GM18507 (cell line): ENCODE measurements at places on chromosomes 13 and 19.

DNA sequence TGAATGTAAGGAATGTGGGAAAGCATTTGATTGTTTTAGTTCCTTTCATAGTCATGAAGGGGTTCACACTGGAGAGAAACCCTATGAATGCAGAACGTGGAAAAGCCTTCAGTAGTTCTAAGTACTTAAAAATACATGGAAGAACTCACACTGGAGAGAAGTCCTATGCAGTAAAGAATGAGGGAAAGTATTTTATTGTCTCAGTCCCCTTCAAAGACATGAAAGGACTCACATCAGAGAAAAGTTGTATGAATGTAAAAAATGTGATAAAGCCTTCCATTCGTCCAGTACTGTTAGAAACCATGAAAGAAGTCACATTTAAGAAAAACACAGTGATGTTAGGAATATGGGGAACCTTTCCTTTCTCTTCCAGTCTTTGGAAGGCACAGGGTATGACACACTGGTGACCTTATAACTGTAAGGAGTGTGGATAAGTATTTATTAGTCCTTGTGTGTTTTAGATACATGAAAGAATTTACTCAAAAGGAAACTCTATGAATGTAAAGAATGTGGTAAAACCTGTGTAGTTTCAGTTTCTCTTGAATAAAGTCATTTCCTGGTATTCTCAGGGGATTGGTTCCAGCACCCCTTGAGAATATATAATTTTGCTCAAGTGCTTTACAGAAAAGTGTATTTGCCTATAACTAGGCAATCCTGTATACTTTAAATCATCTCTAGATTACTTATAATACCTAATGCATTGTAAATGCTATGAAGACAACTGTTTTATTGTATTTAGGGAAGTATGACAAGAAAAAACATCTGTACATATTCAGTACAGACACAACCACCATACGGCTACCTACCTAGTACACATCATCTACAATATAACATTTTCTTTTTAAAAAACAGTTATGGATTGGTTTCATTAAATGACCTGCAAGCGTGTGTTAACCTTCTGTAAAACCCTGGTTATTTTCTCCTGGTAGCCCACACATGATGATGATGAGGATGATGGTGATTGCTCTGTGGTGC, 52.8 kb downstream of the ZNF823 start:
- no peak for DNase-seq

GRCh38 chr19:920051-920864, 3.1 kb downstream of the KISS1R start:
- no peak for DNase-seq

- DNase-seq, result no peak
These were observed 122.5 kb downstream of the STK24 start for GRCh38 chr13:98454389-98454881.

GRCh38 chr13:32752997-32753606, 166.8 kb downstream of the PDS5B start:
- no peak for DNase-seq

DNA sequence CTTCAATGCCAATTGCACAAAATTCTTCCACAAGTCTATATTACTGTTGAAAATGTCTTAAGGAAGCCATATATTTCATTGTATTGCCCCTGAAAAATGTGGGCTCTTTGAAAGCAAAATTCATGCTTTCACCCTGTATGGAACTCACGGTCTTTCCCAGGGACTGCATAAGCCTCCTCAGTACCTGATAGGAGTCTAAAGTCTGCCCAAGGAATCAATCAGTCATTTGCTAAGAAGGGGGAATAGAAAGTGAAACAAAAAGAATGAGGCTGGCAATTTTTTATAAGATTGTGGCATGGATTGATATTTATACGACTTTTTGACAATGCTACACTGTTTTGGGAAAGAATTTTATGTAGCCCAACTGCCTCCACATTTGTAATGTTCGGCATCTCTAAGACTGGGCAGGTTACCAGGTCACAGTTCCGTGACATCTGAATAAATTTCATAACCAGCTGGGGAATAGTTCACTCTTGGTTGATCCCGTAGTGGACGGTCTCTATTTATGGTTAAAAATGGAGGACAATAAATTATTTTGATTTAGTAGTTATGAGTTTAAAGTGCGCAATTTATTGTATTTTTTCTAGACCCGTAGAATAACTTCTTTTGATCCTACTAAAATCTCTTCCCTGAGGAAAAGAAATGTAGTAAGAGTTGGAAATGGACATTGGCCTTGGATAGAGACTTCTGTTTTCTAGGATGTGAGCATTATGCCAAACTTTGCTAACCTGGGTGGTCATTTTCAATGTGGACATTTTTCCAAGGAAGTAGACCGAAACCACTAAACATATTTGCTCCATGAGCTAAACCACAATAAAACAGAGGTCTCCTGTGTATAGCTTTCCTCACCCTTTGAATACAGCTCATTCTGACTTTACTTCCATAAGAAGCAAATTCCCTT, 1585.4 kb downstream of the EFNB2 start:
- no peak for DNase-seq

DNA sequence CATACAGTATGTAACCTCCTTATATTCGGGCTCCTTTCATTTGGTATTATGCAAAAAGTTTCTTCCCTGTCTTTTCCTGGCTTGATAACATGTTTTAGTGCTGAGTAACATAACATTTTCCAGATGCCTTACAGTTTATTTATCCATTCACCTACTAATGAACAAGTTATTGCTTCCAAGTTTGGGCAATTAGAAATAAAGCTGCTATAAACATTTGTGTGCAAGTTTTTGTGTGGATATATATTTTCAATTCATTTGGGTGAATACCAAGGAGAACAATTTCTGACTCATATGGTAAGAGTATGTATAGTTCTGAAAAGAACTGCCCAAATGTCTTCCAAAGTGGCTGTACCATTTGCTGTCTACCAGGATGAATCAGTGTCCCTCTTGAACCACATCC, 360.9 kb downstream of the PCDH17 start:
- no peak for DNase-seq

GRCh38 chr13:50995854-50996253, 86.3 kb downstream of the RNASEH2B start:
- DNase-seq, result no peak

DNA sequence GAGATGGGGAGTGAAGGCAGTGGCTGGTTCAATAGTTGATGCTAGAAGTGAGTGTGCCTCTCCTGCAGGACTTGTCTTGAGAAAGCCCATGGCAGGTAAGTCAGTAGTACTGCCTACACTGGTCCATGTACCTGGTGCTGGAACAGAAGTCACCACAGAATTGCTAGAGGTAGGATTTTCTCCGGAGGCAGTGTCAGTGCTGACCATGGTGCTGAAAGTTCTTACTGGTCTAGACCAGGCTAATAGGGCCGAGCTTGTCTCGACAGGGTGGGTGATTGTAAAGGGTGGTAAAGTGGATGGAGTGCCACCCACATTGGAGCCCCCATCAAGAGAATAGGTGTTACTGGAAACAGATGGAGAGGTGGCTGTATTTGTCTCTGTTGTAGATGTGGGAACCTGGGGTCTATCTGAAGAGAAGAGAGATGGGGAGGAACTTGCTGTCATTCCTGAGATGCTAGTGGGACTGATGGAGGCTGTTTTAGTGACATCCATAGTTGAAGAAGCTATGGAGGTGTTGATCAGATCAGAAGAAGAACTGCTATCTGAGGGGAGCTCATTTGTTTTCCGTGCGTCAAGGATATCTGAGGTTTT, 36.6 kb downstream of the MUC16 start:
- DNase-seq, result no peak

GRCh38 chr13:103009051-103009840, 57.0 kb downstream of the SLC10A2 start:
- no peak for DNase-seq

GRCh38 chr13:58056426-58056825, 424.9 kb downstream of the PCDH17 start:
- DNase-seq, result no peak

DNA sequence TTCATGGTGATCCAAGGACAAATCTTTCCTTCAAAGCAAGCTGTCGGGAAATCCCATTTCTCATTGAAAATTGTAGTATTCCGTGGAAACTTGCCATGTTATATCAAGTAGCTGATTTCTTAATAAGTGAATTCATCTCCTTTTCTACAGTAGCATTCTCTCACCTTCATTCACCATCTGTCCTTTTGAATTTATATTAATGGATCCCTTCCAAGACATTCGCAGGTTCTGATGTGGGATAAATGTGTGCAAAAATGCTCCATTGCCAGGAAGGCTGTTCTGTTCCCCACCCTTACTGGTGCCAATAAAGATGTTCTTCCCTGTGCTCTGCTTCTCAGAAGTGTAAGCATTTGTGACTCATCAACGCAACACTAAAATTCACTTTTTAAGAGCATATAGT, 36.2 kb downstream of the AMER2 start:
- no peak for DNase-seq

DNA sequence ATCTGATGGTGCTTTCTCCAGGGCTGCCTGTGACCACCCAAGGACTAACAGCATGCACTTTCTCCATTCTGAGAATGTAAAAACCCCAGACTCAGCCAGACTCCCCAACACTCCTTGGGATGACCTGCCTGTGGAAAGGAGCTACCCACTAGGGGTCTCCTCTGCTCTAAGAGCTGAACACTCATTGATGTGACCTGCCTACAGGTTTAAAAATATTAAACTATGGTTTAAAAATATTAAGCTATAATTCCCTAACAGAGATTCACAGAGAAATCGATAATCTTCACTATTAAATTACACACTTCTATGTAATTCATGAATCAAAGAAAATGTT, 696.2 kb upstream of the SLITRK5 start:
- no peak for DNase-seq

DNA sequence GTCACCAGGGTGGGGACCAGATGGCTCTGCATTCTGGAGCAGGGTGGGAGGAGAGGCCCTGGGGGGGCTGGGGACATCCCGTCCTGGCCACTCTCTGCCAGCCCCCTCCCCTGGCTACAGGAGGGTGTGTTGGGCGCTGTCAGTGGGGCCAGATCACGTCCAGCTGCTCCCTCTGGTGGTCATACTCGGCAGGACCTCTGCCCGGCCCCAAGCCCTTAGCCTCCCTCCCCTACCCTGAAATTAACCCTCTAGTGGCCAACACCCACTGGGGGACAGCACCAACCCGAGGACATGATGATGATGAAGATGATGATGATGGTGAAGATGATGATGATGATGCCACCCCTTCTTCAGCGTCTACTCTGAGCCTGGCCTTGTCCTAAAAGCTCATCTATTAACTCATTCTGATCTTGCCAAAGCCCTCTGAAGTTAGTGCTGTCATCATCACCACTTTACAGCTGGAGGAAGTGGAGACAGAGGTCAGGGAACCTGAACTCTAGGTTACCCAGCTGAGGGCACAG, 590 bp upstream of the LGI4 start:
- peak; percentile 84 for DNase-seq

- DNase-seq, result peak; percentile 93
These were observed 638 bp upstream of the BICRA start for GRCh38 chr19:47608074-47608918.
